Motor neuron (in vitro differentiated cells): ENCODE measurements at places on chromosomes 2 and 18.

DNA sequence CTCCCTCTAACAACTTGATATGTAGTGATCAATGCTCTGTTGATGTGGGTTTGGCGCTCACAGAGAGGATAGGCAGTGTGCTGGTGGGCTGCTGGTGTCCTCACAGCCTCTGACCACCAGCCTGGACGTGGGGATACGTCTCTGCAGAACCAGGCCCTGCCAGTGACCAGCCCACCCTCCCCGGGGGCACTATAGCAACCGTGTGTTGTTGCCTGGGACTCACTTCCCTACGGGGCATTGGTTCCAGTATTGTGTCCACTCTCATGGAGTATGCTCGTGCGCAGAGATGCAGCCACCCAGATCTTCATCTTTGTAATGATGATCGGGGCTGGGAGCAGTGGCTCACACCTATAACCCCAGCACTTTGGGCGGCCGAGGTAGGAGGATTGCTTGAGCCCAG, 180.1 kb downstream of the LDLRAD4 start:
- no peak for ATAC-seq

DNA sequence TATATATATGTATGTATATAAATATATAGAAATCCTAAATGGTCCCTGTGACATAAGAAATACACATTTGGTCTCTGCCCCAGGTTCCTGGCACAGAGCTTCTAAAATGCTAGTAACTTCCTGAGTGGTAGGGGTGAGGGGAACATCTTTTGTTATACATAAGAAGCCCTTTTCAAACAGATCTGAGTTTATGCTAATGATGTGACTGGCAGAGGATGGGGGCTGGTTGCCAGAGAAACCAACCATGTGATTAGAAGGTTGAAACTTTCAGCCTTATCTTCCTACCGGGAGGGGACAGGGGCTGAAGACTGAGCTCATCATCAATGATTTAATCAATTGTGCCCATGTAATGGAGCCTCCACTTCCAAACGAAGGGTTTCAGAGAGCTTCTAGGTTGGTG, 16.3 kb downstream of the MFSD2B start:
- ATAC-seq = peak; percentile 71

DNA sequence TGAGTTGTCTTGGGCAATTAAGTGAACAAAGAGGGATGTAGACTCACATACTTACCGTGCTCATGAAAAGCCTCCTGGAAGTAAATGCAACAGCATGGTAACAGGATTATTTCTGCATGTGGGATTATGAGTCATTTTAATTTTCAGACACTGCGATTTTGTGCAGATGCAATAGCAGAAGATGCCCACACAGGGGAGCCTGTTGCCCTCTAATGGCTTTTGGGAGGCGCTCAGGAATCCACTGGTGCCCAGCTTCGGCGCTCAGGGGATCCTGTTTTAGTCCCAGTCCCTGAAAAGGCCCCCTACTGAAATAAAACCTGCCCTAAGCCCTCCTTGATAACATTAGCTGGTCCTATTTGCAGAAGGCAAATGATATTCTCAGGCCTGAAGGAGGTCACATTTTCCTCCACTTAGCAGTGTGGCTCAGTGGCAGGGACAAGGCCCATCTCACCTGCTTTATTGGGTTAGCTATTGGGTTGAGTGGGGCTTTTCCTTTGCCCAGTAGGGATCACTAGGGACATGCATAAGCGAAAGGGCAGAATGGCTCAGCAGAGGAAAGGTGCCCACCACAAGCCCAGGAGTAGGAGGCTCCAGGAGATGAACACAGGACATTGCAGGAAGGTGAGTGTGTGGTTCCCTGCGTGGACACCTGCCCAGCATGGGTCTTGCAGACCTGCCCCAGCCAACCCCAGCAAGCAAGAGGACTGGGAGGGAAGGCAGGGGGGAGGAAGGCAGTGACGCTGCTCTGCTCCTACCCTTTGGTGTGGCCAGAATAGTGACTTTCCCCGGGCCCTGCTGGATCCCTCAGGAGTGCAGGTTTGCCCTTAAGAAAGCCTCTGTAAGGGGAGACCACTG, 26.5 kb upstream of the KCNS3 start:
- ATAC-seq = peak; percentile 78

- ATAC-seq = no peak
These were observed 26.1 kb upstream of the ROCK2 start for GRCh38 chr2:11370377-11371091.

DNA sequence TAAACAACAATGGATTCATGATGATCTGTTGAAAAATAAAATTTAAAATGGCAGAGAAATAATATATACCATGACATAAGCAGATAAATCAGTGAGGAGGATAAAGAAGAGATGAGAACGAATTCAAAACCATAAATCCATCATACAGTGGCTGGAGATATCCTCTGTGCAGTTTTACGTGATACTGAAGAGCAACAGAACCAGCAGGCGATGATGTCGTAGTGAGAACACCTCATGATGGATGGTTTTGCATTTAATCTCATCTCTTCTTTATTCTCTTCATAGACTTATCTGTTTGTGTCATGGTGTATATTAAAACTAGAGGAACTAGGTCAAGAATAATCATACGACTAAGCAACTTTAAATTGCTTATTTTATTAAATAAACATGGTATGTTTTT, 56.3 kb downstream of the TNFRSF11A start:
- ATAC-seq = no peak

- ATAC-seq = no peak
These were observed 30.5 kb upstream of the CTAGE1 start for GRCh38 chr18:22448238-22448637.

DNA sequence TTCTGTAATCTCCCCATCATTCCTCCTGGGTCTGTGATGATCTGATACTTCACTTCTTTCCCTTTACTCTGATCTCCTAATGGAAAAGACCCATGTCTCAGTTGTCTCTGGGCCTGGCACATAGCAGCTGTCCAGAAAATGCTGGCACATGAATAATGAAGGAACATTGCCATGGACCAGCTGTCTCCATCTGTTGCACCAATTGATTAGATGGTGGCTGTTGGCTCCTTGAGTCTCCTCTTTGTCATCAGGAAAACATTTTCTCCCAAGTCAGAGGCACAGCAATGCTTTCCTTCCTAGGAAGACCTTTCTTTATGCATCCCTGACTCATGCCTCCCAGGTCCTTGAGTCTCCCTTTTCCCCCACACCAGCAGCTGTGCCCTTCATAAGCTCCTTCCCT, 286.2 kb upstream of the CXCR4 start:
- no peak for ATAC-seq

- peak; percentile 87 for ATAC-seq
These were observed 817 bp downstream of the DSC2 start for GRCh38 chr18:31101183-31102024.

DNA sequence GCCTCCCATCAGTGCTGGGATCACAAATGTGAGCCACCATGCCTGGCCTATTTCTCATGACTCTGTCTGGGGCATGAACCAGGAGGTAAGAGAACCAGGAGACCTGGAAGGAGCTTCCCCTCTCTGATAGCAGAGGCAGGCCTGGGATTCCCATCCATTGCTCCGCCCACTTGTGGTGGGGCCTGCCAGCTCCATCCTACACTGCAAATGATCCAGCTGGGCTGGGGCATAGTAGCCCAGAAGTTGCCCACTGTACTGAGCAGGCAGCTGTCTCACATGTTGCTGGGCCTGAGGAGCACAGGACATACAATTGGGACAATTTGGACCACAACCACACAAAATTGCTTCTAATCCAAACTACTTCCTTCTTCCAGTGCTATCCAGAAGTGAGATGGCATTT, 91.0 kb downstream of the MARCHF4 start:
- ATAC-seq = no peak

DNA sequence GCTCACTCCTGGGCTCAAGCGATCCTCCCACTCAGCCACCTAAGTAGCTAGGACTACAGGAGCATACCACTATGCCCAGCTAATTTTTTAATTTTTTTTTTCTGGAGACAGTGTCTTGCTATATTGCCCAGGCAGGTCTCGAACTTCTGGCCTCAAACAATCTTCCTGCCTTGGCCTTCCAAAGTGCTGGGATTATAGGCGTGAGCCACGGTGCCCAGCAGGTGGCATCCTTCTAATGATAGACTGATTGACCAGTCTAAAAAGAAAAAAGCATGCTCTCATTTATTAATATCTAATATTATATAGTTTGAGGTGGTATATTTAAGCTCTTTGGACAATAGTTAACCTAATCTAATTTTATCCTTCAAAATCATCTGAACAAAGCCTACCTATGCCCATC, 198.6 kb downstream of the CAMKMT start:
- ATAC-seq = no peak

DNA sequence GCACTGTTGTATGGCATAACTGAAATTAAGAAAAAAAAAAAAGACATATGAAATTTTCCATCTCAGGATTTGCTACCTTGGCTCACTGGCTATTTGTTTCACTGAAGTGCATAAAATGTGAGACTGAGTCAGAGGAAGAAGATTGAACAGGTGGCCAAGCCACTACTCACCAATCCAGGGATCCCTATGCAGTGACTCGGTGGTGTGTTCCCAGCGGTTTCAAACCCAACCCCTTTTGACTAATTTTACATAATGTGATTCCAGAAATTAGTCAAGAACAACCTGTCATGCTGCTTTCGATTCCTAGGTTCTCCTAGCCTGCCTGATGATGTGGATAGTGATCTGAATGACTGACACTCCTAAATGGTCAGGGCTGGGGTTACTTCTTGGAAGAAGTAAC, 77.3 kb downstream of the KLHL14 start:
- no peak for ATAC-seq

- no peak for ATAC-seq
These were observed 850.7 kb downstream of the NRXN1 start for GRCh38 chr2:50181212-50181611.

GRCh38 chr2:194104687-194105086, 1552.3 kb upstream of the SLC39A10 start:
- ATAC-seq = no peak

GRCh38 chr2:84217456-84217855, 241.6 kb downstream of the SUCLG1 start:
- ATAC-seq = no peak

DNA sequence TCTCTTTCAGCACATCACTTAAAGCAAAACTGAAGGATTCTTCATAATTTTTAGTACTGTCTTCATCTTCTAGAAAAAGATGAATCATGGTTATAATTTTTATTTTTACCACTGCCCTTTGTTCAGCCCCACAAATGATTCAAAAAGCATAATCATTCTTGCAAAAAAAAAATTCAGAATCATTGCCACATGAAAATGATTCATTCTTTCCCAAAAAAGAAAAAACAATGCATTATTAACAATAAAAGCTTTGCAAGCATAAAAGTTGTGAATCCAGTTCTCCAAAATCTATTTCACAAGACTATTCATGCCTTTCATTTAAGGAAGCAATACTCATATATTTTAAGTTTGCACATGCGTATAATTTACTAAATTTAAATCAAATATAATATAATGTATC, 204.8 kb downstream of the RBM43 start:
- ATAC-seq = no peak

DNA sequence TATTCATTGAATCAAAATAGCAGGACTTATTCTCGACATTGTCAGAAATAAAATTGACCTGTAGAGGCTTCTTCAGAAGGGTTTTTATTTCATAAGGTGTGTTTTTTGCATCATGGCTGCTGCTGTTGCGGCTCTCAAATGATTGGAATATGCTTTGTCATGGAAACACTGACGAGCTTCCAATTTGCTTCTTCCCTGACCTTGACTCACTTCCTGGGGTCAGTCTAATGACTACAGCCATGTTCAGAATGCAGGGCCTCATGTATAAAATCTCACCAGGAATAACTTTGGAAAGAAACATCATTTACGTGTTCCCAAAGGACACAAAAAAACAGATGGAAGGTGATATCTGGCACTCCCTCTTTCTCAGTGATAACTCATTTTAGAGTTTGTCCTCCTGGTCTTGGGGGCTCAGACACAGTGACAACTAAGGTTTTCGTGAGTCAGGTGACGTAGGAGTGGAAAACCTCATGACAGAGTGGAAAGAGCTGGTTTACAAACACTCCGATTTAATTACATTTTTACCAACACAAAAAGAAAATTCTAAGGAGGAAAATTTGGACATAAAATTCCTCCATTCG, 467.0 kb upstream of the RAB12 start:
- ATAC-seq = no peak

DNA sequence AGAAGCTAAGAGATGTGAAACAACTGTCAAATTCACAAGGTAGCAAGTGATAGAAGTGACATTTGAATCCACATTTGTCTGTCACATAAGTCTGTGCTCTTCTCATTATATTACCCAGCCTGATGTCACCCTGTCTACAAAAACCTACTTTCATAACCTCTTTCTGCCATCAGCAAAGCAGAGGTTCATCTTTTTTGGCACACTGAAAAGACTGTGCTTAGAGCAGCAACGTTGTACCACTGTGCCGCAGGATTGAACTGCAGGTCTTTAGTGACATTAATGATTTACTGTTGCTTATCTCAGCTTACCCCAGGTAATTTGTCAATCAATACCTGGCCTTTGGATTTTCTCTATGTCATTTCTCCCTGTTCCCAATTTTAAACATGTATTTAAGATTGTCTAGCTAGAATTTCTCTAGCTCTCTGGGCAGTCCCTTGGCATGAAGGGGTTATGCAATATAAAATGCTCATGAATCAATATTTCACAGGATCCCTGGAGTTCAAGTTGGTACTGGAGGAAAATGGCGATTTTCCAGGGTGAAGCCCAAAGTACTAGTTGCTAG, 31.4 kb upstream of the TDRD15 start:
- ATAC-seq = no peak

DNA sequence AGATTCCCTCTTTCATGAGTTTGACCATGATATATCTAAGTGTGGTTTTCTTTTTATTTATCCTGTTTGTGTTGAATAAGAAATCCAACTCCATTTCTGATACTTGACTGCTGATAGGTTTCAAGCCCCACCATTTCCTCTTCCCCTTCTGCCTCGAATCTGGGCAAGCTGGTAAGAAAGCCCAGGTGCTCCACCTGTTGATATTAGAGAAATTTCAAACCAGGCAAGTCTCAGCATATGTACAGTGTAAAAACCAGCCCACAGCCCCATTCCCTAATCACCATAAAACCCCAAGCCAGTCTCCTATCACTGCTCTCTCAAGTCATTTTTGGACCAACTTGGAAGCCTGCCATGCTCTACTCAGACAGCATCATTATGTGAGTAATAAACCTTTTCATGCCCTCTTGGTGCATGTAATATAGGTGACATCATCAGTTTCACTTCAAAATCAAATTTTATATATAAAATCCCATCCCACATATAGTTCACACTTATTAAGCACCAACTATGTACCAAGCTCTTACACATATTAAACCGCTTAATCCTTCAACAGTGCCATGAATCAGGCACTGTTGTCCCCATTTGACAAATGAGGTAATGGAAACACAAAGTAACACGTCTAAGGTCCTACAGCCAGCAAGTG, 46.6 kb downstream of the SMAD2 start:
- ATAC-seq = no peak

DNA sequence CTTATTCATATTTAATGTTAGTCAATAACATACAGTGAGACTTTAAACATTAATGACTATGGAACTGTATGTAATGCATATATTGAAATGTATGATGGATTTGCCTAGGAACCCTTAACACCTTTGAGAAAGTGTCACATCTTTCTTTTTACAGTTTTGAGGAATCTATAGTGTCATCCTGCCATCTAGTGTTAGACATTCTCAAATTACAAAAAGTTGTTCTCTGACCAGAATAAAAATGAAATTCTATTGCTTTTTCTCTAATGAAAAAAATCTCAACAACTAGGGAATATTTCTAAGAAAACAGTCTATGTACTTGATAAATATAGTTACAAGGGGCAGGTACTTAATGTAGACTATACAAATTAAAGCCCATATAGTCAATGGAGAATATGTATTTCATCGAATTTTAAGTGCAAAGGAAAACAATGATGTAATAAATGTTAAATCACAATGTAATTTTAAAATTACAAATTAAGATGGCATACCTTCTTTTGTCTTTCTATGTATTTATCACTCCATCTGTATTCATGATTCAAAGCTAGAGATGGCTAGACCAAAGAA, 5.1 kb upstream of the CALCRL start:
- ATAC-seq = no peak
